ENCODE measurements at places on chromosomes 13 and 19.

GRCh38 chr13:44373601-44374347 is at the start of gene SERP2:
Gene SERP2 (plus strand): TSS chr13:44373824. CDS start chr13:44374026, 202 bp downstream.
- DNase-seq, result no peak

DNA sequence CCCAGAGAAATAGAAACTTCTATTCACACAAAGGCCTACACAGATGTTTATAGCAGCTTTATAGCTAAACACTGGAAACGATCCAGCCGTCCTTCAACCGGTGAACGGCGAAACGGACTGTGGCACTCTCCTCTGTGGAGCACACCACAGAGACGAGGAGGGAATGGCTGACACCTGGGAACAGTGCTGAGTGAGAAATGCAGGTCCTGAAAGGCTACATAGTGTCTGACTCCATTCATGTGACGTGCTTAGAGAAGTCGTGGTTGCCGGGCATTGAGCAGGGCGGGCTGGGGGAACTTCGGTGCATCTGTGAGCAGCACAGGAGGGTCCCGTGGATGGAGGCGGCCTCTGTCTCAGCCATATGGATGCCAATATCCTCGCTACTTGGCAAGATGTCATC is 3.1 kb upstream of the GRK1 start:
- DNase-seq, result peak; percentile 10

DNA sequence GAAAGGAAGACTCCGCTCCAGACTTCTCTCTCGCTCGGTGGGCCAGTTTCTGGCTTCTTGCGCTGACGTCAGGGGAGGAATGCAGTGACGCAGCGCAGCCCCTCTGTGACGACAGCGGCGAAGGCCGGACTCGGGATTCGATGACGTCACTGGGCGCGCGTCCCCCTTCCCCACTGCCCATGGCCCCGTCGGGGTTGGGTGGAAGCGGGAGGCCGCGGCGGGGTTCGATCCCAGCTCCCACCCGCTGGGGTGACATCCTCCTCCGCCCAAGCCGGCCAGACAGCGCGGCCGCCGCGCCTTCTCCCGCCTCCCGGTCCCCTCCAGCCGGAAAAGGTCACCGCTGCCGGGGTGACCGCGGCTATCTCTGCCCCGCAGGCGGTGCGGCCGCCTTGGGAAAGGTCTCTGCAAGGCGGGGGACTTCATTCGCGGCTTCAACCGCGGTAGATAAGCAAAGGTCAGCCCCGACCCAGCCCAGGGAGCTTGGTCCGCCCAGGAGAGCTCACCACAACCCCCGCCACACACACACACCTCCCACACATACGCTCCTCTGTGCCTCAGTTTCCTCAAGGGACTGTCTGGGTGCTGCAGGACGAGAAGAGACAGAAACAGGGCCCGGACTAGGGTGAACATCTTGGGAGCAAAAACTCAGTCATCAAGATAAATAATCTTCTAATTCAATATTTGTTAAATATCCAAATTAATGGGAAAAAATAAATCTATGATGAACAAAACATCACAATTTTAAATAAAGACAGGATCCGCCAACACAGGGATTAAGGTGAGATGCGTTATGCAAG is 844 bp upstream of the RFX1 start:
- peak; percentile 89 for DNase-seq

DNA sequence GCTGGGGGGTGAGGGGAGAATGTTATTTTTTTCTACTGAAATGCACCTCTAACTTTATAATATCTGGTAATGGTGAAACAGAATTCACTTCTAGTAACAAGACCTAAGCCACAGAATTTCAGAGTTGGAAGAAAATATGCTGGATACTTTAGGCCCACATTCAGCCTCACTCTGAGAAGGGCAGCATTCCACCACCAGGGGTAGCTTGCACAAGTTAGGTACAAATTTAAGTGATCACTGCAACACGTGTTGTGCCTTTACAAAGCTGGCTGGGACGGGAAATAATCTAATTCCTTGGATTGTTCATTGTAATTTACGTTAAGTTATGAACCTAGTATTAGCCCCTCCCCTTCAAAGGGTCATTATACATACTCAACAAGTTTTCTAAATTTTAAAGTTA is 192.3 kb downstream of the RGCC start:
- peak; percentile 36 for DNase-seq

- DNase-seq, result no peak
These were observed 3.8 kb downstream of the KDM4B start for GRCh38 chr19:4972509-4973230.

GRCh38 chr13:45047394-45048310 is 58.3 kb downstream of the GPALPP1 start:
- peak; percentile 79 for DNase-seq

GRCh38 chr13:113028336-113029060 is 59.5 kb downstream of the MCF2L start:
- DNase-seq, result no peak

GRCh38 chr19:16030964-16031871 is 45.1 kb upstream of the TPM4 start:
- DNase-seq, result no peak

DNA sequence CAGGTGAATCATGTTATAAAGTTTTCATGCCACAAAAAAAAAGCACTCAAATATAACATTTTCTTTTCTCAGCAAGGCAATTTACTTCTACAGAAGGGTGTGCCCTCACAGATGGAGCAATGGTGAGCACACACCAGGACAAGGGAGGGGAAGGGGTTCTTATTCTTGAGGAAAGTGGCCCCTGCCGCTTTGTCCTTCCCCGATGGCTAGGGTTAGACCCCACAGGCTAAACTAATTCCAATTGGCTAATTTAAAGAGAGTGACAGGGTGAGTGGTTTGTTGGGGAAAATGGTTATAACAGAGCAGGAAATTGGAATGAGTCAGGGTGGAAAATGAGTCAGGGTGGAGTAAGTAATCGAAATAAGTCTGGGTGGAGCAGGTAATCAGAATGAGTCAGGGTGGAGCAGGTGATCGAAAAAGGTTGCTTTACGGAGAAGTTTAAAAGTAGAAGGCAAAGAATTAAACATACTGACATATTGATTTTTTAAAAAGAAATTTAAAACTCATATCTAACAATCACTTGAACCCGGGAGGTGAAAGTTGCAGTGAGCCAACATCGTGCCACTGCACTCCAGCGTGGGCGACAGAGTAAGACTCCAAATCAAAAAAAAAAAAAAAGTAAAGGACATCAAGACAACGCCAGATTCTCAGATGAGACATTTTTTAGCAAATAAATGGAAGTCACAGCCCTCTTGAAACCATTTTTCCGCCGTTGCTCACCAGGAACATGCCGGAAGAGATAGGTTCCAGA is 813 bp downstream of the ZNF562 start:
- peak; percentile 61 for DNase-seq

GRCh38 chr13:75339635-75340374 is 142.2 kb downstream of the TBC1D4 start:
- DNase-seq, result no peak

DNA sequence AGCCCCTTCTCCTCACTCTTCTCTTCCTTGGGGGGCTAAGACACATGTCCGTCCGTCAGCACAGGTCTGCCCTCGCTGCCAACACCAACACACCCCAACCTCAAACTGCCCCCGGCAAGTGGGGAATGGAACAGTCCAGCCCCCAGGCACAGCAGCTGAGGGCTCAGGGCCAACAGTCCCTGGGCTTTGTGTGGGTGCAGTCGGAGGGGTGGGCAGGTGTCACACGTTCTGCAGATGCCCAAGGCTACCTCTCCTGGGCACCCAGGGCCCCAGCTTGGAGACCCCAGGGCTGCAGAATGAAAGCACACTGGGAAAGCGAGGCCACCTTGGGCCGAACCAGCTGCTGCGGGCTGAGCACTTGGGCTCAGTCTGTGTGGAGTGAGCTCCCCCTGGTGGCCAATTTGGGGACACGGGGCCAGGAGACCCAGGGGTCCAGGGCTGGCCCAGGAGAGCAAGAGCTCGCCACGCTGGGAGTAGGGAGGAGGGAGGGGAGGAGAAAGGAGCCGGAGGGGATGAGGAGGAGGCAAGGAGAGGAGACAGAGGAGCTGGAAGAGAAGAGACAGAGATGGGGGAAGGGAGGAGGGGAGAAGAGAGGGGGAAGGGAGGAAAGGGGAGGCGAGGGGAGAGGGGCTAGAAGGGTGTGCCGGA is 14.0 kb upstream of the ATP8B3 start:
- DNase-seq, result peak; percentile 65

DNA sequence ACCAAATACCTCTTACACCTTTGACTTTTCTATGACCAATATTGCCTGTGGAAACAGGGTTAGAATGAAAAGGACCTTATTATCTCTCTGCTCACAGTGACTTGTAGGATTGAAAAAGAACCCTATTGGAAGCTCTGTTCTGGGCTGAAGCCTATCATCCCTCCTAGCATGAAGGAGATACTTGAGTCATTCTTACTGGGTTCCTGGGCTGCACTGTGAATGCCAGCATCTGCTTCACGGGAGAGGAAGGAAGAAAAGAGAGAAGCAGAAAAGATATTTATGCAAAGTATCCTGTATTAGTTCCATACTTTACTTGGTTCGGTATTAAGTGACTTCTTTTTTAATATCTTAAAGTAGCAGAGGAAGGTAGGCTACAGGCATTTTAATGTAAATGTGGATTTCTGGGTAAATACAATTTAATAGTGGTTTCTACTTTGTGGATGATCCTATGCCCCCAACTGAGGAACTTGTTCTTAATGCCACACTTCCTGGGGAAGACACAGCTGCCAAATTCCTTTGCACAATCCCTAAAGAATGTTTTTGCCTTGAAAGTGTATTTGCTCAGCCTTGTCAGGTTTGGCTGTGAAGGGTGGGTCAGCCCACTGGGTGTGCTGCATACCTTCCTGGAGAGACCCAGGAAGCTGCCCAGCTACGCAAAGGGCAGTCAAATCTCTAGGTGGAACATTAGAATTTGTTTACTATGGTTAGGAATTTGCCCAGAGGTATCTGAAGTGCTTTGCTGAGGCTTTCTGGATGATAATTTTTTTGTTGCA is 13.7 kb upstream of the SCEL start:
- no peak for DNase-seq

GRCh38 chr19:38076337-38076736 is 147.7 kb downstream of the DPF1 start:
- no peak for DNase-seq

GRCh38 chr19:18478545-18479311 is 40.8 kb upstream of the ISYNA1 start:
- peak; percentile 66 for DNase-seq

GRCh38 chr19:41792513-41793413 is 3.6 kb upstream of the CEACAM3 start:
- DNase-seq, result peak; percentile 75

- DNase-seq, result no peak
These were observed 226.6 kb downstream of the PCCA start for GRCh38 chr13:100315522-100315921.

- no peak for DNase-seq
These were observed 409.3 kb downstream of the ZNF536 start for GRCh38 chr19:30781519-30781918.

DNA sequence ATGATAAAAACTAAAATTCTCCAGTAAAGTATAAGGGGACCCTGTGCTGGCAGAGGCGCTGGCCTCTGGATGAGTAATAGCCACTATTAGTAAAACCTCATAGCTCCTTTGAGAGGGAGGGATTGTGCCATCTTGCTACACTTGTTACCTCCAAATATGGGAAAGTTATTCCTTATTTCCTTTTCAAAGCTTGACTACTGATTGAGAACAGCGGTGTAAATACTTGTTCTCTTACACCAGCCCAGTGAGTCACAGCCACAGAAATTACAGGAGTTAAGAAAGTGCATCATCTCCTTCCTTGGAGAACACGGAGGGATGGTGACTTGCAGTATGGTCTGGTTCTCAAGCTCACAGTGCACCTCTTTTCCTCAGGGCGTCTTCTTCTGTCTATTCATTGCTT is 379.0 kb downstream of the EFNB2 start:
- no peak for DNase-seq

- DNase-seq, result no peak
These were observed 10.4 kb upstream of the USP12 start for GRCh38 chr13:27182054-27182453.

DNA sequence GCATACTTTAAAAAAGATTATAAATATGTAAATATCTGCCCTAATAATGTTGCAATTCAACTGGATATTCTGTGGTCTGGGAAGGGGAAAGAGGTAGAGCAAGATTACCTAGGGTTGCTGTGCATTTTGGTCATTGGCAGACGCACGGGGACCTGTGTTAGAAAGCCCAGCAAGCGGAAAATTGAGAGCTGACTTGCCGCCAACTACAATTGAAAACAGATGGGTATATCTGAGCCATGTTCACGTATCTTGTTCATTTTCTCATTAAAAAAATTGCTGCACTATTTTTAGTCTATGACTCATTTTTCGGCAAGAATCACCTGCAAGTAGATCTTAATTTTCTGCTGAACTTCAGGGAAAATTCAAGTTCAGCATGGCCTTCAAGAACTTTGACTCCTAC is 308.5 kb upstream of the TMTC4 start:
- no peak for DNase-seq

DNA sequence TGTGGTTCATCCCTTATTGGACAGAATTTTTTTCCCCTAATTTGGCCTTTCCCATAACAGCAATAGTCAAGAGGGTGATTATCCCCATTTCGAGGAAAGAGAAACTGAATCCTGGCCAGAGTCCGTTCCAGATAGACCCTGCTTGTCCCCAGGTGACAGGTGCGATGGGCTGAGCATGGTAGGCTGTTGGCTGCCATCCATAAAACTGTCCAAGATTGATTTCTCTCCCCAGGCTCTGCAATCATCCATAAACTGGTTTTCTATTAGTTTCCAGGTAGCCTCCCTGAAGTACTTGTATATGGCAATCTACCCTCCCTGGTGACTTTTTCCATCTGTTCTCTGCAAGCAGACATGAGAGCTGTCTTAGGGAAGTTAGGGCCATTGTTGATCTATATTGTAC is 25.4 kb downstream of the SERP2 start:
- DNase-seq, result no peak

GRCh38 chr13:113064534-113065405 is 40.8 kb upstream of the F7 start:
- DNase-seq, result no peak

DNA sequence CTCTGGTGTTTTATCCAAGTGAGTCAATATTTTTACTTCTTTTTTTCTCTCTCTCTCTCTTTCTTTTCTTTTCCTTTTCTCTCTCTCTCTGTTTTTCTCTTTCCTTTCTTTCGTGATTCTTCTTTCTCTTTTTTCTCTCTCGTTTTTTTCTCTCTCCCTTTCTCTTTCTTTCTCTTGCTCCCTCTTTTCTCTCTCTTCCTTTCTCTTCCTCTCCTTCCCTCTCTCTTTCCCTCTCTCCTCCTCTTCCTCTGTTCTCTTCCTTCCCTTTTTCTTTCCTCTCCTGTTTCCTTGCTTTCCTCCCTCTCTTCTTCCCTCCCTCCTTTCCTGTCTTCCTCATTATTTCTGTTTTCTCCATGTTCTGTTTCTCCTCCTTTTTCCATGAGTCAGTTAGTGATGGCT is 641.5 kb downstream of the FGF9 start:
- DNase-seq, result no peak

Data from common myeloid progenitor, CD34-positive (primary cell).